NCI-H2081 (cell line): ENCODE measurements at places on chromosomes 6 and 20.

DNA sequence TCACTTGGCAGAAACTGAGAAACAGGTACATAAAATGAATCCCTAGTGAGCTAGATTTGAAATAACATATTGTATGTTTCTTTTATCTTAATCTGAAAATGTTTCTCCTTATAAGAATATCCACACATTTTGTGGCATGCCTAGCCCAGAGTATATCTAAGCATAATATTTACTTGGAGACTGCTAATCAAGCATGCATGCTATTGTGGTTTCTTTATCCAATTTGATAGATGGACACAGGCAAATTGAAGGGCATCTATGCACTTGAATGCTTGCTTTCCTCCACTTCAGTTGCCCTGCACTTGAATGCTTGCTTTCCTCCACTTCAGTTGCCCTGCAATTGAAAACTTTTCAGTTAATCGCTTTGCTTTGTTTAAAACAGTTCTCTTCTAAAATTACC lies 729.8 kb downstream of the TBC1D32 start:
- DNase-seq = no peak

DNA sequence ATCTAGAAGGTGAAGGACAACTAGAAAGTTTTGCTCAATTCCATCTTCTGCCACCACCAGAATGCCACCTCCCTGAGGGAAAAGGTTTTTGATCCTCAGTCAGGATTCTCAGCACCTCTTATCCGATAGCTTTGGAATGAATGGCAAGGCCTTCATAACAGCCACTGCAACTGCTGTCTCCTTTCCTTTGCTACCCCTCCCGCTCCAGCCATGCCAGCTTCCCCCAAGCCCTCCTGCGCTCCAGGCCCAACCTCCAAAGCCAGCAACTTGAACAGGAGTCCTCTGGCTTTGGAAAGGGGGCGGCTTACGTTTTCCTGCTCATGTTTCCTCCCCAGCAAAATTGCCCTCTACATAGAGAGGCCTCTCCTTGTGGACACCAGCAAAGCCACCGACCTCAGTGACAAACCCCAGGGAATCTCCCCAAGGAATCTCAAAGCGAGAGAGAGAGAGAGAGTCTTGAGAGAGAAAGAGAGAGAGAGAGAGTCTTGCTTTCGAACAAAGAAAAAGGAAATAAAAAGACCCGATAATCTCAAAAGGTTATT lies 420 bp upstream of the BTN2A1 start:
- DNase-seq = peak; percentile 71

- no peak for DNase-seq
Observed at GRCh38 chr6:38805692-38806091, 90.6 kb downstream of the DNAH8 start.

DNA sequence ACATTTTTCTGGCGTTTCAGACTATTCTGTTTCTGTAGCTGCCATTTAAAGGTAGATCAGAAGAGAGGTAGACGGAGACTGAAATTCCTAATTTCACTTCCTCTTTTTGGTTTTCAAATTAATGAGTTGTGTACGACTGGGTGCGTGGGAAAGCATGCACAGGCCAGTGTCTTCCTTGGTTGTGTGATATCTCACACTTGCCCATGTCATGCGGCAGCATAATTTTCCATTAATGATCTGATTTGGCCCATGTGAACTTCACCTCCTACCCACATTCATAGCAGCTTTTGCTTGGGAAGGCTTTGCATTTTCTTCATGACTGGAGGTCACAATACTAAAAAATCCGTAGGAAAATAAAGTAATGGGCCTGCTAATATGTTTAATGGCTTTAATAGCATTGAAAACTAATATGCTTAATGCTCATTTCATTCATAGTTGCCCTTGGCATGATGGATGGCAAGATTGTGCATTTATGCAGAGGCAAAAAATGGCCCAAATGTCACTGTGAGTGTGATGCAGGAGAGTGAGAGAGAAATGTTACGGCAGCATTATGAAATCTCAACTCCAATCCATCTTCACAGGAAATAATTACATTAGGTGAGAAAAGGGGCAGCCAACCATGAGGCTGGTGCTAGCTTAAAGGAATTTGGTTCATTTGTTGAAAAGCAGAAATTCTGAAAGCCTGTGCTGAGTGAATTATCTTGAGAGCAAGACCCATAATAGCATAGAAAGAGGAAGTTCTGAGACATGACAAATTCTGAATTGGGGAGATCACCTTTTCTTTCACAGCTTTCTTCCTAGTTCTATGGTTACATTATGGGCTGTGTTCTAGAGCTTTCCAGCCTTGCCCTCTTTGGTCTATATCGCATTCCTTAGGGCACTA lies 69.0 kb upstream of the UST start:
- no peak for DNase-seq

DNA sequence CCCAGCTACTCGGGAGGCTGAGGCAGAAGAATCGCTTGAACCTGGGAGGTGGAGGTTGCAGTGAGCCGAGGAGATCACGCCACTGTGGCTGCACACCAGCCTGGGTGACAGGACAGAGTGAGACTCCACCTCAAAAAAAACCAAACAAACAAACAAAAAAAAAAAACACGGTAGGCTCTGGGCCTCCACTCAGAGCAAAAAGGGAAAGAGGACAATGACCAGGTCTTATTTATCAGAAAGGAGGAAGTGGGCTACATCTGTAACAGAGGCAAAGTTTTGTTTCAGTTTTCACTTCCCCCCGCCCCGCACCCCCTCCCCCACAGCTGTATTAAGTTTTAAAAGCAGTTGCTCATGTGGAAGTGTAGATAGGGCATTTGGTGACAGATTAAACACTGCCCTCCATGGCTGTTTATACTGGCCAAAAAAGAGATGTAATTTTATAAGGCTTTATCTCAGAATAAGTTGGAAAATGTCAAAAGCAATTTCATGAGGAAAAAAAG lies 114.6 kb downstream of the RCAN2 start:
- DNase-seq = no peak

DNA sequence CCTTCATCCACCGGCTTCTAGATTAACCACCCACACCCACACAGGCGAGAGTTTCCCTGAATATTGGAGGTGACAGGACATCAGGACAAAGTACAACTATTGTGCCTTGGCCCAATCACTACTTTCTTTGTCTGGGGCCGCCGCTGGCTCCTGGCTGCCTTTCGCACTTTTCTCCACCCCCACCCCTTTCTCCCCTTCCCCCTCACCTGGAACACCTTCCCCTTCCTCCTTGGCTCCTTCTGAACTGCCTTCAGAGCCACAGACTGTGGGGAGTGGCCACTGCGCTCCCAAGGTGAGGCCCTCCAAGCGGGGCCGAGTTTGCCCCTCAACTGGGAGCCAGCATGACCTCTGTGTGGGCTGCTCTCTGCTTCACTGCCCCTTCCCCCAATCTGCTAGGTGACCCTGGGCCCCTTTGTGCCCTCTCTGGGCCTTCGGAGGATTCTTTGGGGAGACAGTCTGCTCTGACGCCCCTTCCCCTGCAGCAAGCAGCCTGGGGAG lies 3.0 kb upstream of the VEGFA start:
- DNase-seq = no peak

GRCh38 chr6:166997768-166998255 lies 1.4 kb upstream of the CEP43 start:
- peak; percentile 61 for DNase-seq

DNA sequence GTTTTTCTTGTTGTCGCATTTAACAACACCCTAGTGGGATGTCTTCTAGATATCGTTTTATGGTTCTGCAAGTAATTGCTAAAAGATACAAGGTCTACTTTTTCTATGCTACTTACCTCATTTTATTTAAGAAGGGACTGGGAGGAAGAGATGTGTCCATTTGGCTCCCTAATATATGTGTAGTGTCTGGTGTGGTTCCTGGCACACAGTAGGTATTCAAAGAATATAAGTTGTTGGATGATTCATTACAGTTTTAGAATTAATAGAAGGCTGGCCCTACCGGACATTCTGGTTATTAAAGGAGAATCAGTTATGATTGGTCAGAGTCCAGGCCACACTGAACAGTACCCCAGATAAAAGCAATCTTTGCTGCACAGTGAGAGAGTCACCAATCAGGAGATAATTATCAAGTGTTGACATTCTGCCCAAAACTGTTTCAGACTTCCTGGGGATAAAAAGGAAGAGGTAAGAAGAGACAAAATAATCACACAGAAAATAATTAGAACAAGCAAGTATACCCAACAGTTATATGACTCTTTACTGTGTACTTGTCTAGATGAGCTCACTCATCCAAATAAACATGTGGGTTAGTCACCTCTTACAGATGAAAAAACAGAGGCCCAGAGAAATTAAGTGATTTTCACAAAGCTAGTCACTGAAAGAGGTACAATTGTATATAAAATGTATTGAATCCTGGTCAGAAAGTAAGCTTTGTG lies 7.0 kb downstream of the TMEM244 start:
- DNase-seq = peak; percentile 31

- no peak for DNase-seq
Observed at GRCh38 chr6:25949695-25950094, 12.9 kb upstream of the TRIM38 start.
